ENCODE measurements at places on chromosomes 12 and 14.
A peak's percentile ranks its signal among the peaks of the same experiment; 100 is the strongest.

- DNase-seq = no peak
Observed at GRCh38 chr14:101248840-101249675, 312.2 kb upstream of the DIO3 start.

GRCh38 chr14:68491793-68492192 lies 301.1 kb downstream of the ZFP36L1 start:
- DNase-seq = no peak

DNA sequence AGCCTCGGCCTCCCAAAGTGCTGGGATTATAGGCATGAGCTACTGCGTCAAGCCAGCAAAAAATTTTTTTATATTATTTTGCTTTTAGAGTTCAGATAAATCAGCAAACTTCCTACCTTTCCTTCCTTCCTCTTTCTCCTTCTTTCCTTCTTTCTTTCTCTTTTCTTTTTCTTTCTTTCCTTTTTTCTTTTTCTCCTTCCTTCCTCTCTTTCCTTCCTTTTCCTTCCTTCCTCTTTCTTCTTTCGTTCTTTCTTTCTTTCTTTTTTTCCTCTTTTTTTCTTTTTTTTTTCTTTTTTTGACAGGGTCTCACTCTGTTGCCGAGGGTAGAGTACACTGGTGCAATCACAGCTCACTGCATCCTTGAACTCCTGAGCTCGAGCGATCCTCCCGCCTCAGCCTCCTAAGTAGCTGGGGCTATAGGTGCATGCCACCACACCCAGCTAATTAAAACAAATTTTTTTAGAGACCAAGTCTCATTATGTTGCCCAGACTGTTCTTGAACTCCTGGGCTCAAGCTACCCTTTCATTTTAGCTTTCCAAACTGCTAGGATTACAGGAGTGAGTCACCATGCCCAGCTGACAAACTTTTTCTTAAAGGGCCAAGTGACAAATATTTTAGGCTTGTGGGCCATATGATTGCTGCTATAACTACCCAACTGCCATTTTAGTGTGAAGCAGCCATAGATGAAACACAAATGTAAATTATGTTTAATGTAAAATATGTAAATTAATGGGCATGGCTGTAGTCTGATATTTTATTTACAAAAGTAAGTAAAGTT lies 7.1 kb upstream of the WASHC4 start:
- DNase-seq = no peak

DNA sequence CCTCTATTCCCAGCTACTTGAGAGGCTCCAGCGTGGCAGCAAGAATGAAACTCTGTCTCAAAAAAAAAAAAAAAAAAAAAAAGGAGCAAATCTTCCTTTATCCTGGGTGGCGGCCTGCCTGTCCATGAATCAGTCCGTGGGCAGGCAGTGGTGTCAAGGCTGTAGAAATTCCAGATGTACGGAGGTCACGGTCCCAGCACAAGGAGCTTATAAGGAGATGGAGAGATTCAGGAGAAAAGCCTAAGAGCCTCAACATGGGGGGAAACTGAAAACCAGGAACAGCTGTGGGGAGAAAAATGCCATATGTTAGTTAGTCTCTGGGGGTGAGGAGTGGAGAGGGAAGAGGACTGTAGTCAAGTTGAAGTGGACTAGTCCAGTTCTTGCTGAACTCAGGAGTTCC lies 130.5 kb upstream of the CRY1 start:
- no peak for DNase-seq

DNA sequence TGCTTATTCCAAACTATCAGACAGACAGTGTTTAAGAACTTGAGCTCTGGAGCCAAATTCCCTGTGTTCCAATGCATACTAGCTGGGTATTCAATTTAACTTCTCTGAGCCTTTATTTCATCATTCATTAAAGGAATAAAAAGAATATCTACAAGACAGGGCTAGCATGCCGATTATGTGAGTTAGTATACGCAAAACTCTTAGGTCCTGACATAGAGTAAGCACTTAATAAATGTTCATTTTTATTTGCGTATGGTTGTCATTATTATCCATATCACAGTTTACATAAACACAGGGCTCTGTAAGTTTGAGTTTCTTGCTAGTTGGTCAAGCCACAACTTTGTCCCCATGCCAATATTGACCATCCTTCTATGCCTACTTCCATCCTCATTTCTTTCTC lies 161.5 kb downstream of the NUAK1 start:
- no peak for DNase-seq

GRCh38 chr12:99686142-99686541 lies 38.6 kb downstream of the GARIN6 start:
- no peak for DNase-seq

DNA sequence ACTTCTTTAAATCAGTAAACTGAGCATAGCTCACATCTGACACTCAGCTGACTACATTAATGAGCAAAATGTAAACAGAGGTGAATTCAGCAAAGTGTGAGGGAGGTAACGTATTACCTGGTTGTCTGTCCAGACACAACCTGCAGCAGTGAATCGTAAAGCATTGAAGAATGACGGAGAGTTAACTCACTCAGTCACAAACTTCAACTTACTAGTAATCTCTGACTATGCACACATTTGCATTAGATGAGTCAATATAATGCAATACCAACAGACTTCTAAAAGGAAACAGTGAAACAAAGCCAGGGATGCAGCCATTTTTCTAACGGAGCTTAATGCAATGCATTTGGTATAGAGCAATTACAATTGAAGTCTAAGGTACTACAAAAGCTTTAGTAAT lies 40.0 kb downstream of the STX2 start:
- DNase-seq = no peak

- no peak for DNase-seq
Observed at GRCh38 chr12:50062728-50063460, 5.5 kb downstream of the ASIC1 start.

- DNase-seq = no peak
Observed at GRCh38 chr12:117986705-117987469, 18.1 kb upstream of the KSR2 start.

DNA sequence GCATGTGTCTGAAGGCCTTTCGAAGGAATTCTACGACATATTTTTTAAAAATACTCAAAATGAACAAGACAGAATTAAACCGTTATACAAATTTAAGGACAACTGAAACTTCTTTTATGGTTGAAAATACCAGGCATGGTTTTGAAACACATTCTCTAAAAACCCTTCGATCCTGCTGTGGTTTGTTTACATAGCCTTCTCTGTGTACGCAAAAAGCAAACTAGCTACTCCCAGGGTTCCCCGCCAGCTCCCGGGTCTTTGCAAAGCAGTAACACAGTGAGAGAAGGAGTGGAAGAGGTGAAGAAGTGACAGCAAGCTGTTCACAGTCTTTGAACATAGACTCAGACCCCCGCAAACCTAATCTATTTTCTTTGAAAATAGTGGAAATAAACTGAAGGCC lies 2.2 kb upstream of the TC2N start:
- no peak for DNase-seq

GRCh38 chr14:76936483-76936882 lies 92.0 kb downstream of the IRF2BPL start:
- DNase-seq = no peak

DNA sequence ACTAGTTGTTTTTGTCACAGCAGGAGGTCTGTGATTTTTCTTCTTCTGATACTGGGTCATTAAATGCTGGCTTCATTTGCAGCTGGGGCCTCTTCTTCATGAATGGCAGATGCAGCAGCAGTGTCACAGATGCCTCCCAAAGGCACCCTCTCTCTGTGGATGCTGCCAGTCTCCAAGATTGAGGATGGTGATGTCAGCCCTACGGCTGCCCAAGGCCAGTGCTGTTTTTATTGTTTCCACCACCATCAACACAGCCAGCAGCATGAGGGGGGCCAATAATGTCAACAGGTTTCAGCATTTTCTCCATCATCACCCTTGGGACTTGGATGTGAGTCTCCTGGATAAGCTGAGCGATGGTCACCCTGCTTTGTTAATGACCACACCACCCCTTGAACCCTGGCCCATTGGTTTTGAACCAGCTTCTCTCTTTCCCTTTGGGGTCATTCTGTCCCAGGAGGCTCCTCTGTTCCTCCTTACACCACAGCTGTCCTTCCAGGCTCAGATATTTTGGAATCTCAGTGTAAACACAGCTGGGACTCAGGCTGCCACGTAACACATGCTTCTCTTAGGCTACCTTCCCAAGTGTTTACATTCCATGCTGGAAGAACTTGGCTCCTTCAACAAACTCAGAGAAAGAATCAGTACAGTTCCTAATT lies 151.7 kb upstream of the DDHD1 start:
- no peak for DNase-seq

- no peak for DNase-seq
Observed at GRCh38 chr12:77837876-77838291, 7.2 kb downstream of the NAV3 start.

DNA sequence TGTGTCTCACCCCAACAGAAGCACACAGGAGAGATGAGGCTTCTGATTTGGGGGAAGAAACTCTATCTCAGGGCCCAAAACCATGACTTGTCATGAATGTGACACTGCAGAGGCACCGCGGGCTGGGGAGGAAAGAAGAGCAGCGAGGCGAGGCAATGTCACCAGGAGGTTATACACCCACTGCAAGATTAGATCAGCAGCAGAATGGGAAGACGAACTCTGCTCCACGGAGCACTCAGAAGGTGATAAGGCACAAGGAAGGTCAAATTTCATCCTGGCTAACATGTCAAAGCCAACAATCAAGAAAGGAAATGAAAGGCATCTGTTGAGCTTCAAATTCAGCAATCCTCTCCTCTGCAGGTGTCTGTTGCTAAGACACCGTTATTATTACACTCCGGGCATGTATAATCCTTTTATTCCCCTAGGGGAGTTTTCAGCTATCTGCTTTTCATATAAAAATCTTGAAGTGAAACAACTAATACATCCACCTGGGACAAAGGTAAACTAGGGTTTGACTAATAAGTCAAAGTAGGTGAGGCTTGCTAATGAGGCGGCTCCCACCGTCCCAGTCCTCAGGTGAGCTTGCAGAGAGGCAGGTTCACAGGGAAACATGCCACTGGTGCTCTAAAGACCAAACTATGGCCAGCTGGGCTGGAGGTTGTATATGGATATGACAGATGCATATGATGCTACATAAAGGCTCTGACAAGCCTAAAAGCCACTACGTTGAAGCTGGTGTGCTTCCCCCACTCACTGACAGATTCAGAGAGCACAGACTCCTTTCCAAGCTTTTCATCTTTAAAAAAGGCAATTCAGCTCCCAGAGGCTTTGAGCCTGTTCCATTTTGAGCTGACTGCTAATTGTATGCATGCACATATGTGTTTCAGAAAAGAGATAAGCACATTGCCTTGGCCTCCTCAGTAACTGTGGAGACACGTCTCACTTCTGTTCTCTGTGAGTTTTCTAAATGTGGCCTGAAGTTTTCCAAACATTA lies 221.2 kb downstream of the NELL2 start:
- DNase-seq = peak; percentile 46

DNA sequence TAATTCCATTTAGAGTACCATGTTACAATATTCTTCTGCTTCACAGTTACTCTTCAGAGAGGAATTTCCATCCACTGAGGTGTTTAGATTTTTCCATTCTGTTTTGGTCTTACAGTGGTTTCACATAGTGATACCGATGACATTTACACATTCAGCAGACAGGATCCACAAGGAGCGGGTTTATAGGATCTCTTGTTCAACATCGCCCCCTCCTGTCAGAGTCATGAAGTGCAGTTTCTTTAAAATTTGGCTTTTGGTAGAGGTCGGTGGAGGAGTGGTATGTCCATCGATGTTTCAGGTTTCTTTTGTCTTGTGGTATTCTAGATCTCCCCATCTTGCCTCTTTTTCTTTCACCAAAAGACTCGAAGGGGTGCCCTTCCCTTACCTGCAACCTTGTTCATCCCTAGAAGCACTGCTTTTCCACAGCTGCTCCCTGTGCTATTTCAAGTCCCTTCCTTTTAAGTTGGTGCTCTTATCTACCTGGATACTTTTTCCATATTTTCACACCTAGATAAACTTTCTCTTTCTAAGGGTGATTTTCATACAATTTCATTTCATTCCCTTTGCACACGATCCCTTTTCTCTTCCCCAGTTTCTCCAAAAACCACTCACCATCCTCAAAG lies 181.3 kb downstream of the ITPR2 start:
- no peak for DNase-seq

GRCh38 chr14:105471297-105471821 lies 3.3 kb upstream of the CRIP2 start:
- DNase-seq = no peak

DNA sequence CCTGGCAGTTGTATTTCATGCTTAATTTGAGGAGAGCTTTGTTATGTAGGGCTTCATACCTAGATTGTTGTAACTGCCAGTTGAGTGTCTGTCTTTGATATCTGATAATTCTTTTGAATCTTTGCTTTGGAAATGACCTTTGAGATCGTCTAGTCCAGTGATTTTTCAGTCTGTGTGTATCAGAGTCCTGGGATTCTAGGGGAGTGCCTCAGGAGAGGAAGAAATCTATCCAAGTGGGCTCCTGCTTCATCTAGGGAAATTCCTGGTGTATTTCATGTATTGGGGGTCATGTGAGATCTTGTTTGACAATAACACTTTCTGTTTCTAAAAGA lies 98.6 kb downstream of the FIGNL2 start:
- DNase-seq = no peak

DNA sequence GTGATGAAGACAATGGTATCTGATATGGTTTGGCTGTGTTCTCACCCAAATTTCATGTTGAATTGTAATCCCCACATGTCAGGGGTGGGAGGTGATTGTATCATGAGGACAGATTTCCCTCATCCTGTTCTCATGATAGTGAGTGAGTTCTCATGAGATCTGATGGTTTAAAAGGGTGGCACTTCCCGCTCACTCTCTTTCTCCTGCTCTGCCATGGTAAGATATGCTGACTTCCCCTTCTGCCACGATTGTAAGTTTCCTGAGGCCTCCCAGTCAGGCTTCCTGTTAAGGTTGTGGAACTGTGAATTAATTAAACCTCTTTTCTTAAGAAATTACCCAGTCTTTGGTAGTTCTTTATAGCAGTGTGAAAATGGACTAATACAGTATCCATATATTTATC lies 25.6 kb upstream of the PTHLH start:
- DNase-seq = no peak

GRCh38 chr14:53929871-53930715 lies 26.5 kb downstream of the BMP4 start:
- no peak for DNase-seq

- DNase-seq = no peak
Observed at GRCh38 chr14:54577977-54578376, 11.0 kb downstream of the SAMD4A start.

DNA sequence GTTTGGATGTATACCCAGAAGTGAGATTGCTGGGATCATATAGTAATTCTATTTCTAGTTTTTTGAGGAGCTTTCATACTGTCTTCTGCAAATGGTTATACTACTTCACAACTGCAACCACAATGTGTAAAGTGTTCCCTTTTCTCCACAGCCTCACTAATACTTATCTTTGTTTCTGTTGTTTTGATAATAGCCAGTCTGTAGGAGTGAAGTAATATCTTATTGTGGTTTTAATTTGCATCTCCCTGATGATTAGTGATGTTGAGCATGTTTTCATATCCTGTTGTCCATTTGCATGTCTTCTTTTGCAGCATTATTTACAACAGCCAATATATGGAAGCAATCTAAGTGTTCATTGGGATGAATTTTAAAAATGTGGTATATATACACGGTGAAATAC lies 29.9 kb downstream of the GABARAPL1 start:
- DNase-seq = no peak

- no peak for DNase-seq
Observed at GRCh38 chr12:32061033-32061432, 45.6 kb upstream of the BICD1 start.

GRCh38 chr12:4270831-4271716 lies 2.5 kb upstream of the CCND2 start:
- no peak for DNase-seq

GRCh38 chr14:74882103-74882920 lies 596 bp downstream of the DLST start:
- no peak for DNase-seq

GRCh38 chr14:90383731-90384542 lies 12.9 kb upstream of the CALM1 start:
- no peak for DNase-seq

- DNase-seq = no peak
Observed at GRCh38 chr14:91346838-91347173, 70.8 kb downstream of the CCDC88C start.
